Smooth muscle cell of bladder (primary cell): ENCODE measurements at places on chromosomes 3 and 15. TPM values are rescaled to one million over a fixed set of nuclear protein-coding genes. Genes with fewer than 3 reads are reported as not detected.

Gene LRRIQ4
- total RNA-seq: not detected in 2 replicates

Gene TXNRD3
- 14.3 and 16.2 TPM in 2 replicates for total RNA-seq

Gene GHSR
- not detected in 2 replicates for total RNA-seq

Gene SNAPC5
- total RNA-seq: 28.3 and 31.4 TPM in 2 replicates

Gene XCR1
- under 0.01 TPM in 2 replicates for total RNA-seq

Gene ANKRD34C
- not detected in 2 replicates for total RNA-seq

Gene NGRN
- 67.6 and 87.6 TPM in 2 replicates for total RNA-seq

Gene PRICKLE2
- total RNA-seq: 49.2 and 59.9 TPM in 2 replicates

Gene TEX9
- 3.1 and 3.8 TPM in 2 replicates for total RNA-seq

Gene ZNF860
- total RNA-seq: 0.28 TPM in 2 replicates

Gene ARF4
- 260 and 273 TPM in 2 replicates for total RNA-seq

Gene MESP2
- total RNA-seq: 0.37 and 0.57 TPM in 2 replicates

Gene STXBP5L
- under 0.01 TPM in 1 of 2 replicates, not detected in the other for total RNA-seq

Gene CLDN16
- under 0.01 TPM in 1 of 2 replicates, not detected in the other for total RNA-seq

Gene REC114
- total RNA-seq: not detected in 2 replicates

Gene MAP6D1
- 0.57 and 1.6 TPM in 2 replicates for total RNA-seq

Gene ZPLD1
- 0.28 TPM in 2 replicates for total RNA-seq

Gene KLHL40
- total RNA-seq: not detected in 2 replicates

Gene GMNC
- not detected in 2 replicates for total RNA-seq

Gene FOXL2NB
- total RNA-seq: under 0.01 TPM in 1 of 2 replicates, not detected in the other

Gene GADL1
- not detected in 2 replicates for total RNA-seq

Gene SLC51B
- 0.55 and 2.0 TPM in 2 replicates for total RNA-seq

Gene LSAMP
- 3.0 and 11.6 TPM in 2 replicates for total RNA-seq

Gene HRG
- under 0.01 TPM in 1 of 2 replicates, not detected in the other for total RNA-seq

Gene PHLDB2
- total RNA-seq: 57.5 and 58.2 TPM in 2 replicates

Gene PLD1
- 21.4 and 38.7 TPM in 2 replicates for total RNA-seq

Gene CSPG5
- 0.18 and 0.28 TPM in 2 replicates for total RNA-seq

Gene ZNF385D
- total RNA-seq: 0.09 and 0.14 TPM in 2 replicates

Gene TMEM212
- total RNA-seq: not detected in 2 replicates

Gene PGBD4
- total RNA-seq: 1.8 and 2.2 TPM in 2 replicates

Gene MYRIP
- under 0.01 TPM in 2 replicates for total RNA-seq

Gene RARRES1
- total RNA-seq: 76.4 and 166 TPM in 2 replicates

Gene HYAL2
- 49.8 and 80.7 TPM in 2 replicates for total RNA-seq

Gene EFCC1
- total RNA-seq: 4.8 TPM in 1 of 2 replicates, not detected in the other

Gene KNSTRN
- total RNA-seq: 11.0 and 11.1 TPM in 2 replicates

Gene COL7A1
- total RNA-seq: 31.6 and 46.1 TPM in 2 replicates

Gene GOLGA8Q
- total RNA-seq: 1.3 and 3.6 TPM in 2 replicates

Gene KNG1
- not detected in 2 replicates for total RNA-seq

Gene FEZF2
- not detected in 2 replicates for total RNA-seq

Gene CHRM5
- total RNA-seq: under 0.01 TPM in 2 replicates

Gene CHDH
- total RNA-seq: under 0.01 TPM in 2 replicates
